ENCODE measurements at places on chromosomes 2 and 18.

- DNase-seq = no peak
Observed at GRCh38 chr2:71505770-71506140, 52.4 kb downstream of the DYSF start.

GRCh38 chr2:163732727-163733126, 3.1 kb downstream of the FIGN start:
- DNase-seq = no peak

- no peak for DNase-seq
Observed at GRCh38 chr2:85145116-85145820, 12.1 kb downstream of the TCF7L1 start.

GRCh38 chr2:105407946-105408743, 9.3 kb upstream of the FHL2 start:
- DNase-seq = no peak

DNA sequence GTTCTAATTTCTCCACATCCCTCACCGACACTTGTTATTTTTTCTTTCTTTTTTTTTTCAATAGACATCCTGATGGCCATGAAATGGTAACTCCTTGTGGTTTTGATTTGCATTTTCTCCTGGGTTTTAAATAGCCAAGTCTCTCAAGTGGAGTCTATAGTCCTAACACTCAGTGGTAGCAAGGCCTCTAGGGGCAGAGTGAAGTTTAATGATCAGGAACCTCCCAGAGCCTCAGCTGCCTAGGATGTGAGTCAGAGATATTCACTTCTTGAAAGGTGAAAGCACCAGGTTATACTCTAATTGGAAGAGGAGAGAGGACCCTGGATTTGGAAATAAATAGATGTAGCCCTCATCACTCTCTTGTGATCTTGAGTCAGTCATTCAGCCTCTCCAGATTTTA, 62.7 kb upstream of the CAPN13 start:
- DNase-seq = no peak

DNA sequence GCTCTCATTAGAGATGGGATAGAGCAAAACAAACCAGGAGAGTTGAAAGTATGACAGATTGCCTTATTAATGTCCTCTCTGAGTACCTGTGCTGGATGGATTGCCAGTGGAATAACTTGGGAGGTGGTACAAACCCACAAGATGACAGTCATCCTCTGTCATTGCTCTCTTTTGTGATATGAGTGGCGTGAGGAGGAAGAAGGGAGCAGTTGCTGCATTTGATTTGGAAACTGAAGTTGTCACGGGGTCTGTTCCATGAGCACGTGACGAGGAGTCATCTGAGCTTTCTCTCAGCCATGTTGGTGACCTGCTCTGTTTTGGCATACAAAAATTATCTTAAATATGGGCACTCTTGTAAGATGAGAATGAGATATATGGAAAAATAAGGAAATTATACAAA, 204.9 kb downstream of the FAM210A start:
- DNase-seq = no peak

- no peak for DNase-seq
Observed at GRCh38 chr2:163773276-163773675, 37.5 kb upstream of the FIGN start.

DNA sequence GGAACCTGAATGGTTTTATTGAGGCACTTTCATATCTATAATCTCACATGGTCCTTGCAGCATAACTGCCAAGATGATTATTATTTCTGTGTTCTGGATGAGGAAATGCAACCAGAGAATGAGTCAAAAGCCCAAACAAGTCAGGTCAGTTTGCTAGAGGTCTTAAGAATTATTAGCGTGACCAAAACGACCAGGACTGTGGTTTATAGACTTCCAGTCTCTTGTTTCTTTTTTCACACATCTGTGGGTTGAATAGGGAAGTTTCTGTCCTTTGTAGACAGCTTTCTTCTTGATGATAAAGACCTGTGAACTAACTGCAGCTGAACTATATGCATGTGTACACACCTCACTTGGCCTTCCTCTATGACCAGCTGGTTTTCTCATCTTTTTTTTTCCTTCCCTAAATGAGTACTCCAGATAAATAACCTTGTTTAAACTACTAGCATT, 13.9 kb downstream of the ADAM23 start:
- DNase-seq = no peak

- no peak for DNase-seq
Observed at GRCh38 chr2:88329815-88330603, 122.5 kb downstream of the FOXI3 start.

DNA sequence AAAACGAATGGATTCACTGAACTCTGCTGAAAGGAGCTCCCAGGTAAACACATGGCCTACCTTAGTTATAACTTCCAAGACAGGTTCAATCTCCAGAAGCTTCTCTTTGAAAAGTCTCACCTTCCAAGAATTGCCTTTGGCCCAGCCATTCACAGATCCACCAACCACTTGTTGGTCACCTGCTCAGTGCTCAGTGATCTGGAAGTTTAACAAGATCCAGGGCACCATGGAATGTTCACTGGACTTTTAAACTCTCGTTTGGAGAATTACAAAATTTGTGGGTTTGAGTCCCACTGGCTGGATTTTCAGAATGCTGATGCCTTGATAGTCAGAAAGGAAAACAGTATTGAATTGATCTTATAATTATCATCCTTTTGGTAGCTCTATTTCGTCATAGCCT, 9.4 kb downstream of the GPR39 start:
- no peak for DNase-seq

DNA sequence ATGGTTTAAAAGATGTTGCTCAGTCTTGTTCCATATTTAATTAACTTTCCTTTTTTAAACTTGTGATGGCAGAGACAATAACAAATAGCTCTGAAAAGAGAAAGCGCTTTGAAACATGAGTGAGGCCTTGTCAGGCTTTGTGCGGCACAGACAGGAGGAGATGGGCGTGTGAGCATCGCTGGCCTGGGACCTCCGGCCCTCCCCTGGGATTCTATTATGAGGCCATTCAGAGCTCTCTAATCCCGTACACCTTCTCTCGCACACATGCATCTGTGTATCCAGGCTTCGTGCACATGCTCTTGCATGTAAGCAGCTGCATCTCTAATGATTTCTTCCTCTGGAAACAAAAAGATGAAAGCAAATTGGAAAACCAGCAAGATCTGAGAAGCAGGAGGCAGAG, 313.7 kb downstream of the ZNF521 start:
- DNase-seq = no peak

DNA sequence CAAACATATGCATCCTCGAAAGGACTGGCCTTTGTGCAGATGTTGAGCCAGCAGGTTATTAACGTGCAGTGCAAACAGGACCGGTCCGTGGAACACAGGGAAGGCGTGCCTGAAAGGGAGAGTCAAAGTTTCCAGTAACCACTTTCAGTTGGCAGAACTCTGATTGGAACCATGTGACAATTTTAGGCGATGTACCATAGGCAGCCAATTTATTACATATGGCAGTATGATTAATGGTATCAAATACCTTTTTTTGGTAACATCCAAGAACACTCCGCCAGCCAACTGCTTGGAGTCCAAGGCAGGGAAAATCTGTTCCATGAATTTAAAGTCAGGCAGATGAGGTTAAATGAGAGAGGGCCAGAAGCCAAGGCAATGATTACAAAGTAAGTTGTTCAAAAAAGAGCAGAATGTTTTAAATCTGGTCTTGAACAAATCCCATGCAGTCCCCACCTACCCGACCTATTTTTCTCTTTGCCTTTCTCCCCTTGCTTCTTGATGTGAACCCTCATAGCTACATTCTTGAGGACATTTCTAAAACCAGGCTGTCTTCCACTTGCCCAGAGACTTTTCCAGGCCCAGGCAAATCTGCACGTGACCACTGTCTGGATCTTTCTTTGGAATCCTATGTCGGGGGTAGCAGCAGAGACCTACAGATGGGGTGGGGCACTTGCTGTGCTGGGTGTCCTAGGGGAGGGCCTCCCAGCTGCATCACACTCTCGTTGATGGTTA, 351.7 kb downstream of the HRH4 start:
- no peak for DNase-seq

DNA sequence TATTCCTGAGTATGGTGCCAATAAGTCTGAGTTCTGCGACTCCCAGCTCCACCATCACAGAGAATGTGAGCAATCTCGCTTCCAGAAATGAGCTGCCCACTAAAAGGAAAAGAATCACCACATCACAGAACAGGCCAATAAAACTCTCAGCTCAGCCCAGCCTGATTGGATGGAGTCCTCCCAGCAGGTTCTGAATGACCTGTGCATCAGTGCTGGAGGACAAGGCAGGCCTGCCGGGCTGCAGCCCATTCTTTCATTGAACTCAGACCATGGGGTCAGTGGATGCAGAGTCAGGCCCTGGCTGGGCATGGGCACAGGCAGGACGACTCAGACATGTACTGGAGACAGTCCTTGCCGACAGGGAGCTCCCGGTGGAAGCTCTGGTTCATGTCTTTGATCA, 132.7 kb upstream of the REV1 start:
- no peak for DNase-seq

DNA sequence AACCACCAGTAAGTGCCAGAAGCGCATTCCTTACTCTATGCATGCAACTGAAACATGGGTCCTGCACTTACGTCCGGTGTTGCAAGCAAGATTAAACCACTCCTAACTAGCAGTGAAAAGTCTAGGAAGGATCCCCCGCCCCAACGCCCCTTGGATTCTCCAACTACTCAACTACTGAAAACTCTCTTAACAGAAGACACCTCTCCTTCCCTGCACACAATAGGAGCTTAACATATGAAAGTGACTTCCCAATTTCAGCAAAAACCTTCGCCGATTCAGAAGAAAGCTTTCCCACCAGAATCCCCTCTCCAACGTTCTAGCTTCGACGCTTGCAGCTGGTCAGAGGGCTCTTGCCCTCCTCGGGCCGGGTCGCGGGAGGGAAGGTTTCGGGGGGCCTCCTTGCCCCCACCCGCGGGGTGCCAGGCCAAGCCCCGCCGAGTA, 578 bp downstream of the IWS1 start:
- no peak for DNase-seq

- DNase-seq = no peak
Observed at GRCh38 chr2:75454241-75454620, 106.5 kb downstream of the EVA1A start.

- no peak for DNase-seq
Observed at GRCh38 chr2:8244639-8245038, 437.2 kb upstream of the ID2 start.

- no peak for DNase-seq
Observed at GRCh38 chr2:170928036-170928823, 823 bp upstream of the GORASP2 start.

DNA sequence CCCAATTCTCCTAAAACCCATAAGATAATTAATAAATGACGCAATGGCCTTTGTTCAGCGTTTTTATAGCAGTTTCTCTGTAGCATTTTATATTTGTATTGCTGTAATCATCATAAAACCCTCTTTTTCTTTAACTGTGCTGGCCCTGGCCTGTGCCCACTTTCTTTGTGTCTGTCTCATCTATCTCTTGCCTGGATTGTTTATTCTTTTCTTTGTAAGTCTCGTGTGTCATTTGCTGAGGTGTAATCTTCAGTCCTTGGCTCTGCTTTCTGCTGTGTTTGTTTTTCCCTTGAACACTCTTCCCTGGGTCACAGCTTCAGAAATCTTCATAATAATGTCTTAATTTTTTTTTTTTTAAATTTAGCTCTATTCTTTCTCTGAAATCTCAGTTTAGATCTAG, 525.8 kb upstream of the LINC00305 start:
- no peak for DNase-seq

DNA sequence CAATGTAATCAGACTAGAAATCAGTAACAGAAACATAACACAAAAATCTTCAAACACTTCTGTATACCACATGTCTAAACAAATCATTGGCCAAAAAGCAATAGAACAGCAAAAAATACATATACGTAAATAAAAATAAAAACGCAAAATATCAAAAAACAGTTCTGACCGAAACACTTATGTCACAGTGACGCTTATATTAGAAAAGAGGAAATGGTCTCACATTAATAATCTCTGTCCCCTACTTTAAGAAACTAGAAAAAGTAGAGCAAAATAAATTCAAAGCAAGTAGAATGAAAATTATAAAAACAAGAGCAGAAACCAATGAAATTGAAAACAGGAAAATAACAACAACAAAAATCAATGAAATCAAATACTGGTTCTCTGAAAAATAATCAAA, 41.9 kb downstream of the TMEM131 start:
- DNase-seq = no peak

DNA sequence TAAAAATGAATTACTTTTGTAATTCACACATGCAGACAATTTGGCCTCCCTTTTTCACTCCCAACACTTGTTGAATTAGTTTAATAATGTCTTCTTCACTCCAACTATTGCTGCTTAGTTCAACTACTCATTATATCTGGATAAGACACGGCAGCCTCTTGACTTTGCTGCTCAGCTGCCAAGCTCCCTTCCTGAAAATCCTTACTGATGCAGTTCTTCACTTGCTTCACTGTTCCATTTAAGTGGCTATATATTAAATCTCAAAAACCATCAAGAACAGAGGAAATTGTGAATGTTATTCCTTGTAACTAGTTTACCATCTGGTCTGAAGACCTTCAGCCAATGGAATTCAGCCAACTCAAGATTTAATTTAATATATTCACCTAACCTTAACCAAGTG, 127.1 kb downstream of the NCOA1 start:
- DNase-seq = no peak

GRCh38 chr2:179622112-179622511, 239.3 kb downstream of the ZNF385B start:
- no peak for DNase-seq

GRCh38 chr18:6644836-6645627, 84.5 kb upstream of the ARHGAP28 start:
- DNase-seq = no peak

- DNase-seq = no peak
Observed at GRCh38 chr2:11824901-11825828, 78.7 kb downstream of the LPIN1 start.

- no peak for DNase-seq
Observed at GRCh38 chr2:111918383-111918806, 20.0 kb downstream of the MERTK start.

DNA sequence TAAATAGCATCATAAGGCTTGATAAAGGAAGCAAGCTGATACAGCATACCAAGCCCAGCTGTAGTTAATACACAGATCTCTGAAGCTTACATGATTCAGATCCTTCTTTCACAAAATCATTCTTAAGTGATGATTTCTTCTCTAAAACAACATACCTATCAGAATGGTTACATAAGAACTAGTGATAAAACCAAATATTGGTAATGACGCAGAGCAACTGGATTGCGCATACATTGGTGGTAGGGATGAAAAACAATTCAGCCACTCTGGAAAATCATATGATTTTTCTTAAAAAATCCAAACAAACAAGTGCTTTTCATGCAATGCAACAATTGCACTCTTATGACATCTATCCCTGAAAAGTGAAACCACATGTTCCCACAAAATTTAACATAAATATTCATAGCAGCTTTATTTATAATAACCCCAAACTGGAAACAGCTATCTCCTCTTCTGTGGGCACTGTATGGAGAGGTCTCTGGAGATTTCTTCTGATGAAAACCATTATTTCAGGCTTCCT, 153.6 kb upstream of the DSEL start:
- DNase-seq = no peak

DNA sequence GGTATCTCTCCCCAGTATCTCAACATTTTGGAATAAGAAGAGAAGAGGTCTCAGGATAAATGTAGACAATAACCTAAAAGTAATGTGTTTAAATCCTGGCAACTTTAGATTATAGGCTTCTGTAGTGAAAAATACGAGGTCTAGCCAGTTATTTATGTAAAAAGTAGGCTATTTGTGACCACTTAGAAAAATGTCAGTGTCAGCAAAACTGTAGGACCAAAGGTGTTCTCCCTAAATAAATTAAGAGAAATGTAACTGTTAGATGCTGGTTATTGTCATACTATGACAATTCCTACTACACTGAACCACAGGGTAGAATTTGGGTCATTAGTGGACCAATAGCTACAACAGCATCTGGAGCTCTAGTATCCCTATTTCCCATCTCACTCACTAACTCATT, 2.0 kb downstream of the SUPT7L start:
- no peak for DNase-seq
